ENCODE measurements at places on chromosomes 13 and 19. TPM values are rescaled to one million over a fixed set of nuclear protein-coding genes. Genes with fewer than 3 reads are reported as not detected.

Gene SERPINE3
- not detected for total RNA-seq

Gene SMIM44
- total RNA-seq = not detected

Gene KASH5
- not detected for total RNA-seq

Gene TNFSF11
- 1.2 TPM for total RNA-seq

GRCh38 chr13:111512707-111513106 is 192.3 kb downstream of the TEX29 start:
- H3K4me3 ChIP-seq = no peak overlapping the region
- no peaks in the 10 kb centered on the region for H3K4me1 ChIP-seq
- no peaks in the 10 kb centered on the region for H3K36me3 ChIP-seq
- no peaks in the 10 kb centered on the region for H3K27me3 ChIP-seq
- H3K27ac ChIP-seq = no peak overlapping the region

DNA sequence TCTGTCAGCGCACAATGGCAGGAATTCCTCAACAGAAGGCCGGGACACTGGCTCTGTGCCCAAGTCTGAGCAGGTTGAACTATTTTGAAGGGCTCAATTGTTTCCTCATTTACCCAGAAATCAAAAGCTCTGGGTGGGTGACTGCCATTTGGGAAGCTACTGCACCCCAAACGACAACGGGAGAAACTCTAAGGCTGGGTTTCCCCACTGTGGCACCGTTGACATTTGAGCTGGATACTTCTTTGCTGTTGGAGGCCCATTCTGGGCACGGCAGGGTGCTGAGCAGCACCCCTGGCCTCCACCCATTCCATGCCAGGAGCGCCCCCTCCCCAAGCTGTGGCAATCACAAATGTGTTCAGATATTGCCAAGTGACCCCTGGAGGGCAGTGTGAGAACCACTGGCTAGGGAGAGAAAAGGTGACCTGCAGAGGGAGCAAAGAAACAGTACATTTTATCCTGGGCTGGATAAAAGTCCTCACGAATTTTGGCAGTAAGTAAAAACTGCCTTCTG is 62.5 kb downstream of the RFX2 start:
- H3K27me3 ChIP-seq = peaks cover 2% of the 10 kb centered on the region
- H3K36me3 ChIP-seq = no peaks in the 10 kb centered on the region

DNA sequence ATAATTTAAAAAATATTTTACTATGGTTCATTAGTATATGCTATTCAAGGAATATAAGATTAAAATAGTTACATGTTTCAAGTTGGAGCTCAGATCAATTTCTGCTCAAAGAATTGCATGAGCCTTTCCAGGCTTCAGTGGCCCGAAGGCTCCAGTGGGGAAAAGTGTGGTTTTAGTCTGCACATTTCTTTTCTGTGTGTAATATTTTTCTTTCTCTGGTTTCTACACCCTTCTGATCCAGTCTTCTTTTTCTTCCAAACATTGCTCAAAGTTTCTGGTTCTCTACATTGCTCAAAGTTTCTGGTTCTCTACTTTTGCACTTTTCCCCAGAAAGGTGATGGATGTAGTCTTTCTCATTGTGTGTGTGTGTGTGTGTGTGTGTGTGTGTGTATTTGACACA is 64.7 kb upstream of the OXGR1 start:
- DNase-seq = no peak
- H3K4me3 ChIP-seq = no peak overlapping the region
- H3K27ac ChIP-seq = no peak overlapping the region

DNA sequence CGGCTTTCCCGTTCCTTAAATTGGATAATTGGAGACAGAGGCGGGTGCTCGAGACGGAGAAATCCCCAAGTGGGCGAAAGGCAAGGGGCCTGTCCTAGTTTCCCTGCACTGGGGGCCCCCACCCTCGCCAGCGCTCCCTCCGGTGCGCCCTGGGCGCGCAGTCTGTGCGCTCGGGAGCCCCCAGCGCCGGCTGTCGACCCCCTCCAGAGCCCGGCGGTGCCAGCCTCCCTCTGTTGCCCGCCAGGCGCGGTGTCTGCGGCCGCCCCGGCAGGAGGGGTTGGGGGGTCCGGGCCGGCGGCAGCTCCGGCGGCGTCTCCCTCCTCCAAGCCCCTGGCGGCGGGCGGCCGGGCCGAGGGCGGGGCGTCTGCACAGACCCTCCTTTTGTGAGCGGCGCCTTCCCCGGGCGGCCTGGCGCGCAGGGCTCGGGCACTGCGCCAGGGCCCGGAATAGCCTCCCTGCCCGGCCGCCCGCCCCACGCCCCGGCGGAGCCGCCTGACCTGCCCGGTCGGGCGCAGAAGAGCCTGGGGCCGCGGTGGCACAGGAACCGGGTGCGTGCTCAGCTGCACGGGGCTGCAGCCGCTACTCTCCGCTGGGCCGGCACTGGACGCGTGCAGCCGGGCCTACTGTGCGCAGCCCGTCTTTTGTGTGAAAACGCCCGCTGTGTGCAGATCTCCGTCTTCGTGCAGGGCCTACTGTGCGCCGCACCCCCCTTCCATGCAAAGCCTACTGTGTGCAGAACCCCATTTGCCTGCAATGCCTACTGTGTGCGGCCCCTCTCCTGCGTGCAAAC is 13.2 kb downstream of the GADD45B start:
- H3K4me1 ChIP-seq = peaks cover 11% of the 10 kb centered on the region
- DNase-seq = no peak
- no peak overlapping the region for H3K27ac ChIP-seq
- H3K27me3 ChIP-seq = peaks cover 50% of the 10 kb centered on the region
- no peaks in the 10 kb centered on the region for H3K36me3 ChIP-seq

GRCh38 chr19:4474514-4475022 is 2.5 kb downstream of the HDGFL2 start:
- peak overlapping the region; percentile 86 for H3K4me3 ChIP-seq
- no peak for DNase-seq
- peaks cover 18% of the 10 kb centered on the region for H3K4me1 ChIP-seq
- H3K27me3 ChIP-seq = no peaks in the 10 kb centered on the region

GRCh38 chr19:46610851-46611770 is 10.0 kb downstream of the CALM3 start:
- peaks cover 49% of the 10 kb centered on the region for H3K36me3 ChIP-seq
- H3K4me3 ChIP-seq = peak overlapping the region; percentile 68
- DNase-seq = peak; percentile 48
- H3K27me3 ChIP-seq = no peaks in the 10 kb centered on the region
- H3K4me1 ChIP-seq = peaks cover 62% of the 10 kb centered on the region

GRCh38 chr13:46379611-46380010 is 7.4 kb downstream of the RUBCNL start:
- H3K36me3 ChIP-seq = peaks cover 3% of the 10 kb centered on the region
- peaks cover 4% of the 10 kb centered on the region for H3K4me1 ChIP-seq
- DNase-seq = no peak
- H3K27ac ChIP-seq = no peak overlapping the region
- H3K27me3 ChIP-seq = no peaks in the 10 kb centered on the region

GRCh38 chr19:47545061-47545948 is 27.6 kb downstream of the ZNF541 start:
- DNase-seq = no peak
- no peaks in the 10 kb centered on the region for H3K36me3 ChIP-seq
- peaks cover 5% of the 10 kb centered on the region for H3K27me3 ChIP-seq
- no peak overlapping the region for H3K27ac ChIP-seq

GRCh38 chr19:30228113-30228834 is 143.9 kb upstream of the ZNF536 start:
- peaks cover 20% of the 10 kb centered on the region for H3K4me1 ChIP-seq
- peak overlapping the region; percentile 3 for H3K4me3 ChIP-seq
- H3K27ac ChIP-seq = no peak overlapping the region
- H3K27me3 ChIP-seq = peaks cover 57% of the 10 kb centered on the region
- peaks cover 7% of the 10 kb centered on the region for H3K36me3 ChIP-seq

- H3K36me3 ChIP-seq = peaks cover 2% of the 10 kb centered on the region
- no peak overlapping the region for H3K4me3 ChIP-seq
- peaks cover 6% of the 10 kb centered on the region for H3K4me1 ChIP-seq
- no peaks in the 10 kb centered on the region for H3K27me3 ChIP-seq
- peak; percentile 46 for DNase-seq
These were observed 20.5 kb upstream of the STRN4 start for GRCh38 chr19:46766569-46767317.

DNA sequence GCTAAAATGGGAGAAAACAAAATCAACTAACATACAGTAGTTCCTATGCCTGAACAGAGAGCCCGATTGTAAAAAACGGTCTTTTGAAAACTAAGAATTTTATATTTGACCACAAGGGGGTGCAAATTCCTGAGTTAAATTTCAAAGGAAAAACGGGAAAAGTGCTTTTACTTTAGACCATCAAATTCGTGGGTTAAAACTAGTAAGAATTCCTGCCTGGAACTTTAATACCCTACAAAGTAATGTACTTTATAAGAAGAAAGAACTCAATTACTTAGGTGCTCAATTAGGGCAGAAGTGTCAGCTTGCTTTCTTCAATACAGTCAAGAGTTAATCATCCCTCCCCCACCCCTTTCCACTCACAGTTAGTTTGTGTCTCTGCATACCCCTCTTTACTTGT is 69.8 kb downstream of the KCNRG start:
- DNase-seq = no peak
- H3K27me3 ChIP-seq = no peaks in the 10 kb centered on the region
- H3K4me3 ChIP-seq = peak overlapping the region; percentile 34
- H3K27ac ChIP-seq = no peak overlapping the region

Measured in activated T-helper 1 cell treated with anti-CD3 and anti-CD28 coated beads, Interleukin-12 subunit alpha, Interleukin-12 subunit beta, Interleukin-2, Interleukin-4 antibody, amounts not matched to agents 30 ng/mL and 10 ng/mL and 1 ng/mL, durations not matched to agents 14 hours and 24 hours and 36 hours (primary cell).